ENCODE measurements at places on chromosomes 5 and 9.

DNA sequence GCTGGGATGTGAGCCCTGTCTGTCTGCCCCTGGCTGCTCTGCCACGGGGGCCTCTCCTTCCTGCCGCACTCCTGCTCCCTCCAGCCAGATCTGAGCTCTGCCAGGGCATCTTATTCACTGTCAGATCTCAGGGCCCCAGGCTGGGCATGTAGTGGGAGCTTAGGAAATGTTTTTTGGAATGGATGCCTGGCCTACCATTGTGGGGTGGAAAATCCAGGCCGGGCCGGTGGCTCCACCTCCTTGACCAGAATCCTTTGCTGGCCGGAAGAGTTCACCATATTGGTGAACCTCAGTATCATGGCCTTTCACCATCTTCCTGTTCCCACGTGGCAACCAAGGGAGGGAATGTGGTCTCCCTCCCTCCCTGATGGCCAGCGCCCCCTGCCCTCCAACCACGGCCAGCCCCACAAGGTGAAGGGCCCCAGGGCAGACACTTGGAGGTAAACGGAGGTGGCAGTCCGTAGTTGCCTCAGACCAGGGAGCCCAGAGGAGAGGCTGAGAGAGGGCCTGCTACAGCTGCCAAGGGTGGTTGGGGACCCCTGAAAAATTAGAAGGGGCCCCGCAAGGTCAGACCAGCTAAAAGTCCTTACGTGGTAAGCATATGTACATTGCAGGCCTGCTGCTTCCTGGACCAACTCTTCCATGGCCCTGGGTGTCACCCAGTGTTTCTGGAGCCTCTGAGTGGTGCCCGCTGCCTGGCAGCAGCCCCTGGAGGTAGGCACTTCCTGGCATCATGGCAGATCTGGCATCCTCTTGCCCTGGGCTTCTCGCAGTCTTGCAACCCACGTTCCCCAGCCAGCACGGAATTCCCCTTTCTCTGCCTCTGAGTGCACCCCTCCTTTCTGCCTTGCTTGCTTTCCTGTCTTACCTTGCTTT is 153.3 kb downstream of the RGS3 start:
- DNase-seq, result no peak

GRCh38 chr9:133854048-133854447 is 115.9 kb upstream of the SARDH start:
- DNase-seq, result no peak

- no peak for DNase-seq
These were observed 48.4 kb upstream of the CDK5RAP2 start for GRCh38 chr9:120628207-120628924.

GRCh38 chr5:172837640-172838039 is 3.6 kb downstream of the ERGIC1 start:
- DNase-seq, result no peak

GRCh38 chr5:131854134-131854533 is 57.3 kb upstream of the FNIP1 start:
- DNase-seq, result no peak

DNA sequence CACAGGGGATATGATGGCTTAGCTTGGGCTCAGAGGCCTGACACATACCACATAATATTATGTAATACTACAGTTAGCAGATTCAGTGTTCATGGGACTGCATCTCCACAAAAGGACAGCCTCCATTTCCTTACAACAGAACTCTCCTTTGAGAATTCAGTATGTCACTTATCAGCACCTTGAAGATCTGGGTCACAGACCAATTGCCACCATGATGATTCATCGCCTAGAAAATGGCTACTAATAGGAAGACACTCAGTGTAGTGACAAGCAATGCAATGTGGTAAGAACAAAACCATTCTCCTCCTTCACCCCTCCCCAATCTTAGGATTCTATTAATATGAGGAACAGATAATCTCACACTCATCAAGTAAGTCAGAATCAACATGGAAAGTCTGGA is 38.7 kb upstream of the PRLR start:
- no peak for DNase-seq

DNA sequence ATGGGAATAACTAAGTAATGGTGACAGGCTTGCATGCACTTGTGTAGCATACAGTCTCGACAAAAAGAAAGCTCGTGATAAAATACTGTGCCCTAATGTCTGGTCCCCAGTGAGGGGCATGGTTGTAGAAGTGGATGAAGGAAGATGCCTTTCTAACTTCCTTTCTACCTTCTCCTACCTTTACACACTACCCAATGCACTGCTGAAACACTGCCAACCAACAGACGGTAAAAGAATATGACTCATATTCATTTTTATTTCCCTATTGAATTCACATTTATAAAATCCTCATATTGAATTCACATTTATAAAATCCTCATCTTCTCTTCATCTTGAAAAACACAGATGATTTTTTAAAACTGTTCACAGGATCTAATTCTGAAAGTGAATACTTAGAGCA is 223.0 kb downstream of the PJA2 start:
- no peak for DNase-seq

GRCh38 chr9:122394265-122395125 is 23.7 kb downstream of the PTGS1 start:
- no peak for DNase-seq

DNA sequence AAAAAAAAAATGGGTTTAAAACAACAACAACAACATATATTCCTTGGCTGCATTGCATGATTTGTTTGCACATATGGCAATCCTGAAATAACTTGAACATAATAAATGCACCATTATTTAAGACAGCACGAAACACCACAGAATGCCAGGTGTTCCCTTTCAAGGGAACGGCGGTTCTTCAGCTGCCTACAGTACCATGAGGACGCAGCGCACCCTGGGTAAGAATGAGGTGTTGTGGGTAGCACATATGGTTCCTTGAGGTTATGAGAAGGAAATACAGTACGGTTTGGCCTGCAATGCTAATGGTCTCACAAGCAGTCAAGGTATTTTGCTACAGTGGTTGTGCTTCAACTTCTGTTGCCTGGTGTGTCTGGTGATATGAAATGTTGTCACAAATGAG is 174.8 kb downstream of the SLC12A2 start:
- no peak for DNase-seq

DNA sequence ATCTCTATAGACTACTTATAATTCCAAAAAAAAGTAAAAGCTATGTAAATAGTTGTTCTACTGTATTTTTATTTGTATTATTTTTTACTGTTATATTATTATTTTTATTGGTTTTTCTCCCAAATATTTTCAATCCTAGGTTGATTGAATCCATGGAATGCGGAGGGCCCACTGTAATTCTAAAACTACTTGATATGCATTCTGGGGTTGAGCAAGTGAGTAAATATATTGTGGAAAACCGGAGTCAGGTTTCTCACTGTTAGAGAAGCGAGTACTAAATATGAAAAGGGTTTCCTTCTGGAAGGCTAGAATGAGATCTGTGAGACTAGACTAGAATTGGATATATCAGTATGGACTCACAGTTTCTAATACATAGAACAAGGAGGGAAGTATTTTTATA is 66.5 kb downstream of the FBXW11 start:
- no peak for DNase-seq

DNA sequence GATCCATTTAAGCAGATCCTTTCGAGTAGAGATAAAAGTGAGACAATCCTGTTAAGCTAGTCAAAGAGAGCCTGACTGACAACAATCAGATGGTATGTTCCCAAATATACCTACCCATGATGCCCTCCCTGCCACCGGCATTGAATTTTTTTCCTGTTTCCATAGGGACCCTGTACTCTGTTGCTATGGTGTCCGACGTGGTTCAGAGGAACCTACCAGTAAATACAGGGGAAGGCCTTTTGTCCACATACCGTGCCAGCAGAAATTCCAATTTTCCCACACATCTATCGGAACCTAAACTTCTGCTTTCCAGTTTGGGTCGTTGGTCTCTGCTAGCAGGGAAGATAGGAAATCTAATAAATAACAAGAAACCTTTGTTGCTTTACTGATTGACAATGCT is 64.7 kb downstream of the MEGF10 start:
- no peak for DNase-seq

DNA sequence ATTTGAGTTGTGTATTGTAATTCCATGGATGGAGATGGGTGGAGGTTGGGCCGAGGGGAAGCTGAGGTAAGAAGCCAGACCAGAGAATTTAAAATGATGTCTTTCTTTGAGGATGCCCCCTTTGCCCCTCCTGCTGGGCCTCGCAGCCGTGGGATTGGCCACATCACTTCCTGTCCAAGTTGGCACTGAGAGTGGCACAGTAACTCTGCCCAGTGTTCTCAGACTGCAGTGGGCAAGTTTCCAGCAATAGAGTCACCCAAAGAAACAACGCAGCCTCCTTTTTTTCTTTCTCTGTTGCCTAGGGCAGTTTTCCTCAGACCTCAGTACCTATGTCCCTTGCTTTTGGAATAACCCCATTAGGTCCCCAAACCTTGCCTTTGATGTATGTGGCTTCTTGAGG is 306.6 kb upstream of the DMRT1 start:
- DNase-seq, result no peak

Data from KBM-7 (cell line).